Osteocyte (in vitro differentiated cells): ENCODE measurements at places on chromosomes 11 and 22. TPM values are rescaled to one million over a fixed set of nuclear protein-coding genes. Genes with fewer than 3 reads are reported as not detected.
A peak's percentile ranks its signal among the peaks of the same experiment; 100 is the strongest.

KRTAP5-10 gene
- 0.30 and 0.31 TPM in 2 replicates for total RNA-seq

LMO2 gene
- total RNA-seq: 0.55 and 0.70 TPM in 2 replicates

BAIAP2L2 gene
- total RNA-seq: 0.39 and 0.48 TPM in 2 replicates

GTPBP1 gene
- 67.4 and 68.8 TPM in 2 replicates for total RNA-seq

ACRV1 gene
- not detected in 2 replicates for total RNA-seq

HEPACAM gene
- total RNA-seq: not detected in 2 replicates

SCN2B gene
- not detected in 2 replicates for total RNA-seq

IFITM10 gene
- 13.5 and 24.0 TPM in 2 replicates for total RNA-seq

DNA sequence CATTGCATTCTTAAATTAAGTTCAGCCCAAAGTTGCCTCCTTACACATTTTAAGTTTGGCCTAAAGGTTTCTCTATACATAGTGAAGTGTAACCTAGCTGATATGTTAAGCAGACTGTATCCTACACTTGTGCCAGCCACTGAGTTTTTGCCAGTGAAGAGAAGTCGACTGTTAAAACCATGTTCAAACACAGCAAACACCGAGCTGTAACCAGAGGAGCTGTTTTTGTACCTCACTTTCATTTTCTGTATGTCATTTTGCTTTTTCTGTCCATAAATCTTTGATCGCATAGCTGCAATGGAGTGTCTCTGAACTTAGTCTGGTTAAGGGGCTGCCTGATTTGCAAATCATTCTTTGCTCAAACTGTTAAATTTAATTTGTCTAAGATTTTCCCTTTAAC, 403.7 kb downstream of the LUZP2 start:
- no peak for DNase-seq

DNA sequence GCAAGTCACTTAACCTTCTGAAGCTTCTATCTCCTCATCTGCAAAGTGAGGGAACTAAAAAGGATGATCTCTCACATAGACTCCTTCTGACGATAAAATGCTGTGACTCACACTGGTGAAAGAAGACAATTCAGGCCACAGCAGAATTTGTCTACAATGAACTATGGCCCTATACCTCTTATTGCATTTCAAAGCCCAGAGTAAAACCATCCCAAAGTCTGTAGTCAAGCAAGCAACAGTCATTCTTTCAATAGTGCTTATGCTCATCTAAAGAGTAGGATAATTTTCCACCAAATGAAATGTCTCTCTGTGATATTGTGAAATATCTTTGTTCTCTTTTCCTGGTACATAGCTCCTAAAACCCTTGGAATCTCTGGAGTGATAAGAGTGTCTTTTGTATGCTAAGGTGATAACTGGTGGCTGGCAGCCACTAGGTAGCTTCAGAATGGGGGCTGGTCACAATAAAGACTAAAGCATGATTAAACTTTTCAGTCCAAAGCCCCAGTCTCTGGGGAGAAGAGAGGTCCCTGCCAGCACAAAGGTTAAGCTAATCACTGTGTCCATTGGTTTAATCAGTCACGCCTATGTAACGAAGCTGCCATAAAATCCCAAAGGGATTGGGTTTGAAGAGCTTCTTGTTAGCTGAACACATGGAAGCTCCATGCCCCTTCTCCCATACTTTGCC, 30.8 kb downstream of the SYTL2 start:
- DNase-seq: no peak

DNA sequence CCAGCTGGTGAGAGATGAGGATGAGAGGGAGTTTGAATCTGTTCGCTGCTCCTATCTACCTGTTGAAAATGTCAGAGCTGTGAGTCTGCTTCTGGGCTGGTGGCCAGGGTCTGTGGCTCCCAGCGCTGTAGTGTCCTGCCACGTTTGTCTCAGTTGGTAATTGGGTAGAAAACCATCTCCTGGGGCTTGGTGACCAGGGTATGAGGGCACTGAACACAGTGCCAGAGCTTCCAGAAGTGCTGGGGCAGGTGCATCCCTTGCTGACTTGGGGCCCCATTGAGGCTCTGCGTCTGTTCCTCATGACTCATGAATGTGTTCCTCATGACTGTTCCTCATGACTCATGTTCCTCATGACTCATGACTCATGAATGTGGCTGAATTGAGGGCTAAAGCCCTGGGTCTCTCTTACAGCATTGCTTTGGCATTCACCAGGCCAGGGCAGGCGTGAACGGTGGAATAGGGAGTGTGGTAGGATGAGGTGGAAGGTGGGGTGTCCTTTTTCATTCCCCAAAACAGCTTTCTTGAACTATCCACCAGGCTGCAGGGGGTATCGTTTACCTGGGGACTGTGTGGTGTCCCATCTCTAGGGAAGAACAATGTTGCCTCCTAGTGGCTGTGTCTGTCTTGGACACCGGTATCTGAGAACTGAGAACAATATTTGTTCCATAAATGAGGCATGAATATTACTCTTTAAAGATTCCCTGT, 139.5 kb downstream of the COMMD9 start:
- peak; percentile 86 for DNase-seq

- no peak for DNase-seq
These were observed 9.8 kb upstream of the EIF3F start for GRCh38 chr11:7977232-7977917.

DNA sequence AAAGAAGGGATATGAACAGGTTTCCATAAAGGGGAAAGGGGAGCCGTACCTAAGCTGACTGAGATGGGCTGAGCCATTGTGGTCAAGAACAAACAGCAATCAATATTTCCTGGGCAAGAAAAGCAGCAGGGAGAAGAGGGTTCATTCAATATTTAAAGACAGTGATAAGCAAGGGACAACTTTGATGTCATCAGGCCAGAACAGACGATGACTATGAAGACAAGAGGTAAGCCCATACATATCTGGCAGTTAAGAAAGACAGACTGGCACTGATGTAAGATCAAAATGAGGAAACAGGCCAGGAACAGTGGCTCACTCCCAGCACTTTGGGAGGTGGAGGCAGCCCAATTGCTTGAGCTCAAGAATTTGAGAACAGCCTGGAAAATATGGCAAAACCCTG, 2.4 kb downstream of the OR5A2 start:
- no peak for DNase-seq
